ENCODE measurements at places on chromosomes 11 and 22.

DNA sequence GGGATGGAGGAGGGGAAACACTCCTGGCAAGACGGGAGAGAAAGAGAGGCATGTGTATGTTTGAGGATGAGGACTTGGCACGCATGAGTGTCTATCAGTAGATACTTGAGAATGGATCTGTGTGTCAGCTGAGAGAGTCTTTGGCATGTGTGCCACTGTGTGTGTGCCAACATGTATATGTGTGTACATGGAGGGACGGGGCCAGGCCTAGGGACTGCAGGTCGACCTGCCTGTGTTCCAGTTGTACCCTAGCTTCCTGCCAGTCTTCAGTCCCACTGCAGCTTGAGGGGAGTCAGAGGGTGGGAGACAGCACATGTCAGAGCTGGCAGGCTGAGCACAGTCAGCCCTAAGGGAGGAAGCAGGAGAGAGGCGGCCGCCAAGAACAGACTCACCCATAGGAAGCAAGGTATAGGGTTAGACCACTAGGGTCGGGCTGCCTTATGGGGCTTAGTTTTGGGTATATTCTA, 5.6 kb downstream of the CLCF1 start:
- DNase-seq = no peak

DNA sequence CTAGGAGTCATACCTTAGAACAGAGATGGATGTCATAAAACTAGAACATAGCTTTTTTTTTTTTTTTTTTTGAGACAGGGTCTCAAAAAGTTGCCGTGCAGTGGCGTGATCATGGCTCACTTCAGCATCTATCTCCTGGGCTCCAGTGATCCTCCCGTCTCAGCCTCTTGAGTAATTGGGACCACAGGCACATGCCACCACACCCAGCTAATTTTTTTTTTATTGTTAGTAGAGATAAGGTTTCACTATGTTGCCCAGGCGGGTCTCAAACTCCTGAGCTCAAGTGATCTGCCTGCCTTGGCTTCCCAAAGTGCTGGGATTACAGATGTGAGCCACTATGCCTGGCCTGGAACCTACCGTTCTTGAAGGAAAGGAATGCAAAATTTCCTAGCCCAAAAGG, 8.8 kb upstream of the CEP295 start:
- DNase-seq = no peak

DNA sequence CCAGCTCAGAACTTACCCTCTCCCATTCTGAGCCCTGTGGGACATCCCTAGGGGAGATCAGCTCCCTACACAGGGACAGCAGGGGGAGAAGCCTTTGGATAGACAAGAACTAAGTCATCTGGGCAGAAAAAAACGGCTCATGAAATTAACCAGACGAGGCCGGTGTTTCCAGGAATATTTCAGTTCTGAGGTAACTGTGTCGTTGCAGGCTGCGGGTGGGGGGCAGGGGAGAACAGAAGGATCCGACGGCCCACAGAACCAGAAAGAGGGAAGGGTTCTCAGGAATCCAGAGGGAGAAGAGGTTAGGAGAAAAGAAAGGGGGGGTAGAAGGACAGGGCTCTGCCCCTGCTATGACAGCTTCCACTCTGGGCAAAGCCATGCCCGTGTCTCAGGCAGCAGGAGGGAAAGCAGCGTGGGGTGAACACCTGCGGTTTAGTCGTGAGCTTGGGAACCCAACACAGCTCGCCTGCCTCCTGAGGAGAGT, 3.6 kb downstream of the CLCF1 start:
- DNase-seq = no peak

DNA sequence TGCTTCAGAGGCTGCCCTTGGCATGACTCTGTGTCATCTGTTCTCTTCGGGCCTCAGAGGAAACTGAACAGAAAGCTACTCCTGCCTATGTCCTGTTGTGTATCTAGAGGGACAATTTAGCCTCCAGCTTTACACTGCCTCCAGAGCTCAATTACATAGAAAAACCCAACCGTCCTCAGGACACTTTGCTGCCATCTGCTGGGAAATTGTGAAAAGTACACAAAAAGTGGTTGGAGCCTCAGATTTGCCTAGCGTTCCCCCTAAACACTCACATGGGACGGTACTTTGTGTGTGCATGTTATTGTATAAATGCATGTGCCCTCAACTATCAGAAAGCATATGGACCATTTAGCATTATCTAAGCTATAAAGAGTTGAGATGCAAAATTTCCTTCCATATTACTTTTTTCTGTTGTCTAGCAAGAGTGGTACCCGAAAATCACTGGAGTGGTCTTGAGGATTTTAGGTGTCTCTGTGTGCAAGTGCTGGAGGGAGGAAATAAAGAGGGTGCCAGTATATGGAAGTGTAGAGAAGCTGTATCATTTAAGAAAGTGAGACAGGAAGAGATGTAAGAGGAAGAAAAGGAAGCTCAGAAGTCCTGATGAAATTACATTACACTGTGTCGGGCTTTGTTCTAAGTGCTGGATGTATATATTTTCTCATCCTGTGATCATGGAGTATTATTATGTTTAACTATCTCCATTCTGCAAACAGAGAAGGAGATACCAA, 8.7 kb upstream of the MS4A4E start:
- no peak for DNase-seq

GRCh38 chr11:133525976-133526375, 6.3 kb downstream of the OPCML start:
- no peak for DNase-seq

- DNase-seq = no peak
Measured at GRCh38 chr11:27076121-27076589, 35.5 kb downstream of the BBOX1 start.

DNA sequence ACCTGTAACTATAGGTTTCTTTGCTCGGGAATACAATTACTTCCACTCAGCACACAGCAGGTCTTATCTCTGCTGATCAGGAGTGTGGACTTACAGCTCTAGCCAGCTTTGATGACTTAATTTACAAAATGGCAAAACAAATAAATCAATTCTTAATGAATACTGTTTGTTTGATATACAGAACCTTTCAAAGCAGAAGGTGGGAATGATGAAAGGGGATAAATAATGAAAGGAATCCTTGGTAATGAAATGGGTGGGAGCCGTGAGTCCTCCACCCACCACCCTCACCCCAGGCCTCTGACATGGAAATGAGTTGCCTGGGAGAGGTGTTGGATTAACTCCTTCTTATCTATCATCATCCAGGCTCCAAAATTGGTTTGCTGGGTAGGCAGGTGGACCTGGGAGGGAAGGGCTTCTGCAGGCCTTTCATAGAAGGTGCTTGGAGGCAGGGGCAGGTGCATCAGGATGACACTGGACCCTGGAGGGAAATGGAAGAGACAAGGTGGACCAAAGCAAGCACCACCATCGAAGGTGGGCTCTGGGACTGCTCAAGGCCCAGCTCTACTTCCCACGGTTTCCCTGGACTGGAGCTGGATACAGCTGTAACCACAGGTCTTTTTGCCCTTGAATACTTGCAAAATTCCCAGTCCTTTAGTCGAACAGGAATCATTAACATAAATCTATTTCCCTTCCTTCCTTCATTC, 23.0 kb downstream of the POU2AF1 start:
- no peak for DNase-seq

DNA sequence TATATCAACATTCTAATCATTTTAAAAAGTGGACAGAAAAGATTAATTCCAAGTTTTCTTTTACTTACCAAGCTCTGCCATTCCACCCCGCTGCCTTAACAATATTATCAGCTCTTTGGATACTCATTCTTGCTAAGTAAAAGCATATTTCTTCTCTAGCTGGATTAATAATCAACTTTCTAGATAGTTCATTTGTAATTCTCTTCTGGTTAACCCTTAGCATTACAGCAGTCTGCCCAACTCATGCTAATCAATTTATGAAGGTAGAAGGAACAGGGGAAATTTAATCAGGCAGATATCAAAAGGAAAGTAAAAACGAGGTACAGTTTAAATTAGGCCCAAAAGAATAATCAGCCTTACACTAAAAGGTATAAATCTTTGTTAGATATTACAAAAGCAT, 41.0 kb upstream of the SOX6 start:
- no peak for DNase-seq

DNA sequence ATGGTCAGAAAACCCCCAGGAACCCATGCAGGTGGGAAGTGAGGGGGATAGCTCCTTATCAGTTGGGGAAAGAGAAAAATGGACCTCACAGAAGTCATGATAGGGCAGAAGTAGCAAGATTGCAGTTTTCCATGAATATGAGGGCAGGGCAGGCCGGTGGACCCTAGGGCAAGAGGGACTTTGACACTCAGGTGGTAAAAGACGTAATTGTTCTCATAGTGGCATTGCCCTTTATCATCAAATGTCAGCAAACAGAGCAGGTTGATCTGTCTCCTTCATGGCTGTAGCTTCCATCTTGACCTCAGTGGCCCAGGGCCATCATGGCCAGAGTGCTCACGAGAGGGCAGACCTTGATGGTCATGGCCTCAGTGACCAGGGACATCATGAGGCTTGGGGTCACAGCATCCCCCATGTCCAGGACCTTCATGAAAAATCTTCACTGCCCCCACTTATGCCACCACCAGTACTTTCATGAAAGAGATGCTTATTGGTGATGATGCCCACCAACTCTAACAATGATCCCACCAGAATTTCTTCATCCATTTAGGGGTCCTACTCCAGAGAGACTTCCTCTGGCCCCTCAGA, 127.1 kb downstream of the SNX19 start:
- no peak for DNase-seq

DNA sequence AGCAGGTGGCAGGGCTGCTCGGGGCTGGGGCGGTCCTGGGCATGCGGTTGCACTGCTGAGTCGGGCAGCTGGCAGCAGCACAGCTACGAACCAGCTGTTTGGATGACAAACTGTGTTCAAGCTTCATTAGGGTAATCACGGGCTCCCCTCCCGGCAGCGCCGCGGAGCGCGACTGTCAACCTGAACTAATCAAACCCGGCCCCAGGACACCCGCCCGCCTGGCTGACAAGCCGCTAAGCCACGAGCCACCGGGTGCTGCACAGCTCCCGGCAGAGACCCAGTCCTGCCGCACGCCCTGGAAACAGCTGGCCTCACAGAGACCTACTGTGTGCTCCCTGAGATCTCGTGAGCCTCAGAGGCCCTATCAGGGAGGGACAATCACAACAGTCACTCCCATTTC, 60.6 kb upstream of the TCF20 start:
- DNase-seq = no peak

GRCh38 chr11:47946682-47947559, 33.4 kb upstream of the PTPRJ start:
- DNase-seq = no peak

GRCh38 chr11:93567401-93567895, 24.3 kb upstream of the SMCO4 start:
- DNase-seq = no peak

- DNase-seq = no peak
Measured at GRCh38 chr11:67045314-67045713, 11.3 kb upstream of the RHOD start.

GRCh38 chr22:18075101-18075719, 2.6 kb upstream of the PEX26 start:
- DNase-seq = no peak

GRCh38 chr11:60867871-60868681, 734 bp downstream of the ZP1 start:
- no peak for DNase-seq

DNA sequence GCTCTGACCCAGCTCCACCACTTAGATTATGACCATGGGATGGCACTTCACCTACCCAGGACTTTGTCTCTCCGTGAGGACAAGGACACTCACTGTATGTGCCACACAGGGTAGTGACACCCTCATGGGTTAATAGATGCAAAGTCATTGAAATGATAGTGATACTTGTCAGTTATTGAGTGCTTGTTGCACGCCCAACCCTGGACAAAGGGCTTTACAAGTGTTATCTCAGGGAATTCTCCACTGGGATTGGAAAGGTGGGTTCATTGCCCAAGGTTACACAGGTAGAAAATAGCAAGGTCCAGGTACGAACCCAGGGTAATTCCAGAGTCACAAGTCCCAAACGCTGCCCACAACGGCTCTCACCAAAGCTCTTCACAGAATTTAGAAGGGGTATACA, 158.2 kb downstream of the TRIM29 start:
- DNase-seq = no peak
